ENCODE measurements at places on chromosomes 4 and X.

- no peak for DNase-seq
Measured at GRCh38 chrX:56994375-56995270, 718 bp downstream of the SPIN3 start.

DNA sequence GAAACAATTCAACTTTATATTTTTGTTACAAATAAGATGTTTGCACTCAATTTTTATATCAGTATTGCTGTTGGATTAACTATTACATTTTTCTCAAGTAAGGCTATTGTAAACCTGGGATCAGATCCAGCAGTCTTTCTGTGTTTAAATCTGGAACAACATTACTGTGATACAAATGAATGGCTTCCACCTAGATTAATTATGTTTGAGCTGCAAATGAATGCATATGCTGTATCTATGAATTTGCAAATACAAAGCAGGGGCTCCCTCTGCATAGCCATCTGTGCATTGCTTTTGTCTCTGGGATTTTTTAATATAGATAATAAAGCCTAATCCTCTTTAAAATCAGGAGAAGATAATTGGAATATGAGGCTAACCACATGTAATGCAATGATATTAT lies 69.8 kb upstream of the NEIL3 start:
- DNase-seq, result no peak

GRCh38 chrX:101394372-101394771 lies 3.6 kb downstream of the RPL36A start:
- no peak for DNase-seq

GRCh38 chrX:130984782-130985181 lies 73.4 kb upstream of the ARHGAP36 start:
- DNase-seq, result no peak

DNA sequence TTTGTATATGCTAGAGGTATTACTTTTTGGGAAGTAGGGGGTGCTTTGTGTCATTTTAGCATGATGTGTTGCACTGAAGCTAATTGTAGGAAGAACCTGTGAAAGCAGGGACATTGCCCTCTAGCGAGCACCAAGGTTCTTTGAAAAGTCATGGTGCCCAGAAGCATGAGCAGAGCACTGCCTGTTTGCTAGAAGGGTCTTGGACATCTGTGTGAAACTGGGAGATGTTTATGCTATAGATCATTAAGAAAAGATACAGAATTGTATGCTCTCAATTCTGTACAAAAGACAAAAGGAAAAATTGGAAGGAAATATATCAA lies 14.7 kb downstream of the GRPR start:
- no peak for DNase-seq

- DNase-seq, result peak; percentile 87
Measured at GRCh38 chr4:139188648-139189416, 11.8 kb upstream of the ELF2 start.

- peak; percentile 76 for DNase-seq
Measured at GRCh38 chr4:87024201-87024600, 89.4 kb downstream of the AFF1 start.

DNA sequence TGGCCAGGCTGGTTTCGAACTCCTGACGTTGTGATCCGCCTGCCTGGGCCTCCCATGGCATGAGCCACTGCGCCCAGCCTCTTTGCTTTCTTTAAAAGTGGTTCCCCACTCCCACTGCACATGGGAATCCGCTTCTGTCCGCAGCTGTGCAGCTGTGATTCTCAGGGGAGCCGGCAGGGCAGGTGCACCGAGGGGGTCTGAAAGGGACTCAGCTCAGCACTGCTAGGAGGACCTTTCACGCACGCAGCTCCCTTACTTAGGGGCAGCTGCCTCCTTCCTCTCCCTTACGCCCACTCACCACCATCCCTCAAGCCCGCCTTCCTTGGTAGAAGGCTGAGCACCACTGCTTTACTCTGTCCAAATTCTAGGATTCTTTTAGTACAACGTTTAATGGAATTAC lies 40.4 kb upstream of the CYP4V2 start:
- DNase-seq, result no peak

DNA sequence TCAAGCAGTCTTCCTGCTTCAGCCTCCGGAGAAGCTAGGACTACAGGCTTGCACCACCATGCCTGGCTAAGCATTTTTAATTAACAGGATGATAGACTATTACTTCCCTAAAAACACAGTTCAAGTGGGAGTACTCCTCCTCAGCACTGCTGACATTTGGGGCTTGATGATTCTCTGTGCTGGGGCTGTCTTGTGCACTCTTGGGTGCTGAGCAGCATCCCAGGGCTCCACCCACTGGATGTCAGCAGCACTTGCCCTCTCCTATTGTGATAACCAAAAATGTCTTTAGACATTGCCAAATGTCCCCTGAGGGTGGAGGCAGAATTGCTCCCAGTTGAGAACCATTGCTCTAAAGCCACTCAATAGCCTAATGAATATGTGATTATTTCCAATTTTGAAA lies 60.4 kb downstream of the CLCN4 start:
- DNase-seq, result peak; percentile 52

- no peak for DNase-seq
Measured at GRCh38 chr4:73867783-73868182, 1.4 kb upstream of the CXCL1 start.

- peak; percentile 22 for DNase-seq
Measured at GRCh38 chrX:103063918-103064434, at the start of gene BEX1. TSS of gene BEX1 (minus strand) at chrX:103064171. CDS start at chrX:103063274, 897 bp downstream.

DNA sequence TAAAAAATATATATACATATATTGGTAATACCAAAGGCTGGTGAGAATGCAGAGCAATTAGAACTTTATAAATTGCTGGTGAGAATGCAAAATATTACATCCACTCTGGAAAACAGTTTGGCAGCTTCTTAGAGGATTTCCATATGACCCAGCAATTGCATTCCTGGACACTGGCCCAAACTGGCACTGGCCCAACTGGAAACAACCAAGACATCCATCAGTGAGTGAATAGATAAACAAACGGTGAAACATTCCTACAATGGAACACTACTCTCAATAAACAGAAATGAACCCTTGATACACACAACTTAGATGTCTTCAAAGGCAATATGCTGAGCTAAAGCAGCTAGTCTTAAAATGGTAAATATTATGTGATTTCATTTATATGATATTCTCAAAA lies 524.2 kb downstream of the IQCM start:
- DNase-seq, result no peak

DNA sequence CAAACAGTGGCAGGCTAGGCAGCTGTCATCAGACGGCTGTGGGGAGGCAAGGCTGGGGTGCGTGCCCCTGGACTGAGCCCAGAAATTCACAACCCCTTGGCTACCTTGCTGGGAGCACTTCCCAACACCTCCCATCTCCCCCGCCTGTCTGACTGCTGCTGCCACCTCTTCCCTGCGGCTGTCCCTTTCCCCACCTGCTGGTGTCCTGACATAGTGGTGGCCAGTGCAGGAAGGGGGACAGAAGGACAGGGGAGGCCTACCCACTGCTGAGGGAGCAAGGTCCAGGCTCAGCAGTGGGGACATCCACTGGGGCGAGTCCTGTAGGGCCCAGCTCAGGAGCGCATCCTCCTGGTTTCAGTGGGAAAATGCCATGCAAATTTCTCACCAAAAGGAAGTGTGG lies 3.4 kb downstream of the ABCD1 start:
- no peak for DNase-seq

DNA sequence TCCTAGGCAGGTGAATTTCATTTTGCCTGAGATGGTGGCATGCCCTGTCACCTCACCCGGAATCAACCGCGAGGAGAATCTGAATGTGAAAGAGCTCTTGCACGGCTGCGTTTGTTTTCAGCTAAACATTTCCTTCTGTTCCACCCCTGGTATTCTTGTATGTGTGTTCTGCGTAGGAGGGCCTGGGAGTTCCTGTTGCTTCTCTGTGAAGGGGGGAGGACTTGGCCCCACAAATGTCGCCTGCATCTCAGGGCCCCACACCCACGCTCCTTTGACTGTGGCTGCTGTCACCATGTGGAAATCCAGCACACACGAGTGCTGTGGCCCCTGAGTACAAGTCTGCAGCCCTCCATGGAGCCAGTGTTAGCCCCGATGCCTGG lies 45.8 kb upstream of the CLCN4 start:
- DNase-seq, result peak; percentile 66

- DNase-seq, result no peak
Measured at GRCh38 chr4:48367016-48367415, 25.7 kb downstream of the SLAIN2 start.

DNA sequence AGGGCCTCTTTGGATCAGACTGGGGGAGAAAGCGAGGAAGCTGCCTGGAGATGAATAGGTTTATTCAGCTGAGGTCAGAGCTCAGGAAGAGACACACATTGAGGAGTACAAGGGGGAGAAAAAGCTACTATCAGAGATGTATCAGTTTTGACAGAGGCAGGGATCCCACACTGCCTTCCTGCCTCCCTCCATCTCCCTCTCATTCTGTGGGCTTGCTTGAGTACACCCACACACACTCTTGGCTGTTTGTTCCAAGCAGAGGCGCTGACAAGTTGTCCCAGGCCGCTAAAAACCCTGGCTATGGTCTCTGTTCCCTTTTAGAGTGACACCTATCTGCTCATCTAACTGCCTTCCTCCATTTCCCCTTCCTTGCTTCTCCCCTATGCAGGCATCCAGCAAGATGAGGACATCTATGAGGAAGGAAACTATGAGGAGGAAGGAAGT lies 5.2 kb downstream of the TSPYL2 start:
- DNase-seq, result peak; percentile 19

DNA sequence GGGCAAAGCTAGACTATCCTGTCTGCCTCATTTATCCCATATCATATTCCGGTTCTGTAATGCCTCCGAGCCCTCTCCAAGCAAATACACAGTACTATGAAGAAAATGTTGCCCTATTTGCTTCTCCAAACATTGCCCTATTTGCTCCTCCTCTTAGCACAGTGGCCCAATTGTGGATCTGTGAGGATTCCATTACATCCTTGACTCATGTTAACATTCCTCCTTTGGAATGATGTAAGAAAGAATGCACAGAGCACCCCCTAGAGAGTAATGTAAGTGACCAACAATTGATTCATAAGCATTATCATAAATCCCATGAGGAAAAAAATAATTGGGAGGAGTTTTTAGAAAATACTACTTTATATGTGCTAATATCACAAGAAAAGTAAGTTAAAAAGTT lies 11.3 kb upstream of the BTC start:
- no peak for DNase-seq

GRCh38 chrX:133979641-133980230 lies 5.7 kb downstream of the GPC3 start:
- DNase-seq, result no peak

GRCh38 chrX:29231800-29232199 lies 644.6 kb downstream of the IL1RAPL1 start:
- no peak for DNase-seq

DNA sequence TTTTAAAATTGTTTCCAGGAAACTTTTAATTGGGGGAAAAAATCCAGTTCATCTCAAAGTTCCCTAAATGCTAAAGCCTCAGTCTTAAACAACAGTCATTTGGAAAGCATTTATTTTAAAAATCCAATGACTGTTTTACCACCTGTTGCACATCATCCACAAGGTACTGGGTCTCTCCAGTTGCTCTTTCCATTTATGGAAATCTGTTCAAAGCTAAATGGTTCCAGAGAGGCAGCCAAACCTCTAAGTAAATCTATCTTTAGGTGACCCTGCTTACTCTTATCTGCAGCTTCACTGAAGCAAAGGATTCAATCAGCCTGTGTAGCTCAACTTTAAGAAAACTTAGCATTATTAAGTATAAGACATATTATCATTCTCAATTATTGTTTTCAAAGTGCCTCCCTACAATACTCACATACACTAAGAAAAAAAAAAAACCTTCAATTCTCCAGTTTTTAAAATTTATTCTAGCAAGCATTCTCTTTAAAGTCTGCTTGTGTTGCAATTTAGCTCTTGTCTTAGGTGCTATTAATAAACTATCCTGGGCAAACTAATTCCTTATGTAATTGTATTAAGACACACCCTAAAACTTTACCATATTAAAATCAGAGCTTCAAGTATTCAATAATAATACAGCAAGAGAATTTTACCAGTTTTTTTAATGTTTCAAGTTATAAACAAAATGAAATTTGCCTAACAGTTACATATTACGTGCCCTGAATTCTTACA lies 60.6 kb downstream of the NOCT start:
- DNase-seq, result no peak

All from suppressor macrophage treated with lipopolysaccharide for 1 hour (primary cell).